ENCODE measurements at places on chromosomes 3 and 15. TPM values are rescaled to one million over a fixed set of nuclear protein-coding genes. Genes with fewer than 3 reads are reported as not detected.

The CASR gene
- total RNA-seq = not detected

The RMDN3 gene
- 19.1 TPM for total RNA-seq

The FAM43A gene
- 104 TPM for total RNA-seq

The SMCO1 gene
- total RNA-seq = not detected

The GYG1 gene
- total RNA-seq = 7.4 TPM

Measured in lower leg skin (tissue), 4 donors.